Activated CD4-positive, CD25-positive, alpha-beta regulatory T cell (primary cell): ENCODE measurements at places on chromosomes 1 and 21.

DNA sequence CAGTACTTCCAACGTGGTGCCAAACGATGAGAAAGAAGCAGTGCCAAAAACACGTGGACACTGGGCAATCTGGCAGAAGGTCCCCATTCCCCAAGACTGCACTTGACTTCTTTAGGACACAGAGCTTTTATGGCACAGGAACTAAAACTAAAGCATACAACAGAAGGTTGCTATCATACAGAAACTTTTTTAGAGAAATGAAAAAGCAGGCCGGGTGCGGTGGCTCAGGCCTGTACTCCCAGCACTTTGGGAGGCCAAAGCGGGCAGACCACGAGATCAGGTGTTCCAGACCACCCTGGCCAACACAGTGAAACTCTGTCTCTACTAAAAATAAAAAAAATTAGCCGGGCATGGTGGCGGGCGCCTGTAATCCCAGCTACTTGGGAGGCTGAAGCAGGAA lies 43.0 kb downstream of the GNB1 start:
- no peak for DNase-seq

DNA sequence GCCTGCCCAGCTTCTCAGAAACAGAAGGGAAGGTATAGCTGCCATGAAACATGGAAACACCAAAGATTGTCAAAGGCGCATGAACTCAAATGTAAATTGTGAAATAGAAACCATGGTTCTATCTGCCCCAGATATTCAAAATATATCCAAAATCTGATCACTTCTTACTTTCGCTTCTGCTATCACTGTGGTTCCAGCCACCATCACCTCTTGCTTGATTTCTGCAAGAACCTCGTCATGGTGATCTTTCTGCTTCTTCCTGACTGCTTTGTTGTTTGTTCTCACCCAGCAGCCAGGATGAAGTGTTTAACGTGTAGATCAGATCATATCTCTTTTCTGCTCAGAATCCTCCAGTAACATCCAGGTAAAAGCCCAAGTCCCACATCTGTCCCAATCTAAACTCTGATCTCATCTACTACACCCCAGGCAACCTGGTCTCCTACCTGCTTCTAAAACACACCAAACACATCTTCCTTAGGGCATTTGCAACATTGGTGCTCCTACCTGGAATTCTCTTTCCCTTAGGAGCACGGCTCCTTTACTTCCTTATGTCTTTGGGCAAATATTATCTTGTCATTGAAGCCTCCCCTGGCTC lies 10.5 kb upstream of the LMO4 start:
- DNase-seq, result no peak

DNA sequence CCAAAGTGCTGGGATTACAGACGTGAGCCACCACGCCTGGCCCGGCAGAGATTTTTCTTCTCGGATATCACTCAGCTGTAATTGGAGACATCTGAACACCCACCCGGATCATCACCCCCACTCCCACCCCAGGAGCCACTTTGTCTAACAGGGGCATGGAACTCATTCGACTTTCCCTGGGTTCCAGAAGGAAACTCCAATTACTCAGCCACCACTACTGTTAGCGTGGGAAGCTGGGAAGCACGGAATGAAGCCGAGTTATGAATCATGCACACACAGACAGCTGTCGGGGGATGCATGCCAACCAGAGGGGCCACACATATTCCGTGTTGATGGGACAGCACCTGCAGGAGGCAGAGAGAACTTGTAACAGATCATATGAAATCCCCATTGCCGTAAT lies 85.2 kb downstream of the HLCS start:
- DNase-seq, result no peak

DNA sequence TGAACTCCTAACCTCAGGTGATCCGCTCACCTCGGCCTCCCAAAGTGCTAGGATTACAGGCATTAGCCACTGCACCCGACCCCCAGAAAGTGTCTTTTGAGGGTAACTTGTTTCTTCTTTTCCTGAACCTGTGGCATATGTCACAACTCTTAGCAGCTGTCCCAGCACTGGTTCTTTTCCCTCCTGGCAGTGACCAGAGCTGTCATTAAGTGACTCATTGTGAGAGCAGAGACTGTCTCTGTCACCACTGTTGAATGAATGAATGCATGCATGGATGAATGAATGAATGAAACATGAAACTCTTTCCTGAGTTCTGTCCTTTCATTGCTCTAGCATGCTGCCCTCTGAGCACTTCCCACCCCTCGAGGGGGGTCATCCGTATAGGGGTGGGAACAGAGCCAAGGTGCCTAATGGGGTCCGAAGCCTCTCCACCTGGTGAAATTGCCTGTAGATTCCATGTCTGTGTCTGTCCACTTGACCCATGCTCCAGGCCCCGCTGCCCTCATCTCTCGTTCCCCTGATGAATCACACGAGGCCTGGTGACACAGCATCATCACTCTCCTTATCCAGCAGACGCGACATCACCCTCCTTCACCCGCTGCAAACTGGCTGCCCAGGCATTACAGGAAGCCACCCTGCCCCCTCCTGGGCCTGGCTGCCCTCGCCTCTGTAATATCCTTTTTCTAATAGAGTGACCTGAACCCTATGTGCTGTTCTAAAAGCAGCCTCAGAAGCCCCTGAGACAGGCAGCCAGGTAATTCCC lies 75.0 kb downstream of the IGSF21 start:
- DNase-seq, result no peak

DNA sequence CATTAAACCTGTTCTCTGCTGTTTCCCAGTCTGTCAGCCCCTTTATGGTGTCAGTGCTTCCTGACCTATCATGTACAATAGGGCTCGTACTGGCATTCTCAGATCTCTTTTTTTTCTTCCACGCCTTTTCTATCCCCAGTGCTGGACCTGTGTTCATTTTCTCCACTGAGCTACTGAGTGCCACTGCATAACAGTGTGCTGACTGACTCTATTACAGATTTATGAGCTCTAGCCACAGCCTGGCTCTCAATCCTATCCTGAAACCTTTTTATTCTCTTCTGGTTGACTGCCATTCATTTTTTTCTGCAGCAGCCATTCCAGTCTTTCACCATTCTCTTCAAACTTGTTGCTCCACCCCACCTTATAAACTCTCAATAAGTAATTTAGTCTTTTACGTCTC lies 59.6 kb upstream of the MACF1 start:
- DNase-seq, result no peak

- DNase-seq, result peak; percentile 66
Observed at GRCh38 chr1:169711469-169712308, at the start of gene SELL. SELL (minus strand) TSS chr1:169711620; CDS start chr1:169711498, 122 bp downstream.
